ENCODE measurements at places on chromosomes 5 and 9.

DNA sequence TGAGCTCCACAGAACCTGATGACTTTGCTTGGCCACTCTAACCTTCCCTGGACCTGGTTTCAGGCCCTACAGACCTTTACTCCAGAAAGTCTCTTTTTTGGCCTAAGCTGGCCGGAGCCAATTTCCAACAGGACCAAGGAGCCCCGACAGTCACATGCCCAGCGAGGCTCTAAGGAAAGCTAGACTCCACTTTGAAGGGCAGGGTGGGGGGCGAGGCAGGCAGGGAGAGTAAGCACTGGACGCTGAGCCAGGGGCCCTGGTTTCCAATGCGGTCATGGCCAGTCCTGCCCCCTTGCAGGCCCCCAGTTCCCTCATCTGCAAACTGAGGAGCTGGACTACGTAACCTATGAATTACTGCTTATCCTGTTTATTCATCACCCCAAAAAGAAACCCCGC is 65.2 kb downstream of the ADAMTS2 start:
- DNase-seq = no peak

GRCh38 chr9:78396087-78396486 is 99.2 kb downstream of the PSAT1 start:
- no peak for DNase-seq

DNA sequence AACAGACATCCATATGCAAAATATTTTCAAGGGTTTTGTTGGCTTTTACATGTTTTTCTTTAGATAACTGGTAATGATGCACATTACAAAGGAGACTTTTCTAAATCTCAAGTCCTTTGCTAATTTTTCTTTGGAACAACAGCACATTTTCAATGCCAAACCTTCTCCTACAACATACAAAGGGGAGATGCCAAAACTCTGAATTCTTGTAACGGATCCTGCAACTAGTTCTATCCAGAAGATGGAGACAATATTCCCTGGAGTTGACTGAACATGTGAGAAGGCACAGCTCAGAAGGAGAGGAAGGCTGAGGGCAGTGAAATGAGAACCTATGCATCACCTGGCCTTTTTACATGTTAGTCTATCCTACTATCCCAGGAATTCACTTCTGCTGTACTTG is 21.0 kb downstream of the DNAJA1 start:
- DNase-seq = no peak

GRCh38 chr9:106775960-106776359 is 87.0 kb upstream of the ZNF462 start:
- no peak for DNase-seq

DNA sequence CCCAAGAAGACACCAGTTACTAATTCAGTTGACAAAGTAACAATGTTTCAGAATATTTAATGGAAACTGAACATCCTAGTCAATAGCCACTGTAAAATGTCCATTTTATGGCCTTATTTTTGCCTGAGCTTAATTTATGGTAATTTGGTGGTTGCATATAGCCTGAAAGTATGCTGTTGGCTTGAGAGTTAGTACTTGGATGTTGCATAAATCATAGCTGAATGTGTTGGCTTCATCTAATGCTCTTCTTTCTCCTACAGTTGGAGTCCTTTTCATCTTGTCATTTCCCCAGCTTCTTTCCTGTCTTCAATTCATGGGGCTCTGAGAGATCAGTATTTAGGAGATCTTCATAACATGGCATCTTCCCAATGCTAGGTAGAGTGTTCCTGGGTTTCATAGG is 164.6 kb downstream of the MAT2B start:
- no peak for DNase-seq

- no peak for DNase-seq
These were observed 42.3 kb downstream of the B4GALT1 start for GRCh38 chr9:33124751-33125381.

GRCh38 chr9:94642501-94642900 is 3.2 kb upstream of the FBP1 start:
- no peak for DNase-seq

GRCh38 chr9:72041775-72042194 is 18.6 kb downstream of the C9orf57 start:
- DNase-seq = no peak

DNA sequence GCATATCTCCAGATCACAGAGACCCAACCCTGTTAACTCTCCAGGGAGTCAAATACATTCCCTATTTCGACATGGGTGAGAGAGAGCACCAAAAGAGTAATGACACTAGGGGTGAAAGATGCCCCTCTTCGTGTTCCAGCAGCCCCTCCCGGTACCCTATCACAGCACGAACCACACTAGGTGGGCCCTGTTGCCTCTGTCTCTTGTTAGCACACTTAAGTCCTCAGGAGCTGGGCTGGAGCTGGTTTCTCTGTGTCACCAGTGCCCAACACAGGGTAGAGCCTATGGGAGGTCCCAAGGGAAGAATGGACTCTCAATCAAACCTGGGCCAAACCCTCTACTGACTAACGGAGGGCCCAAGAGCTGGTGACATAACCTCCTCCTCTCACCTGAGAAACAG is 1.2 kb downstream of the CDK20 start:
- no peak for DNase-seq

DNA sequence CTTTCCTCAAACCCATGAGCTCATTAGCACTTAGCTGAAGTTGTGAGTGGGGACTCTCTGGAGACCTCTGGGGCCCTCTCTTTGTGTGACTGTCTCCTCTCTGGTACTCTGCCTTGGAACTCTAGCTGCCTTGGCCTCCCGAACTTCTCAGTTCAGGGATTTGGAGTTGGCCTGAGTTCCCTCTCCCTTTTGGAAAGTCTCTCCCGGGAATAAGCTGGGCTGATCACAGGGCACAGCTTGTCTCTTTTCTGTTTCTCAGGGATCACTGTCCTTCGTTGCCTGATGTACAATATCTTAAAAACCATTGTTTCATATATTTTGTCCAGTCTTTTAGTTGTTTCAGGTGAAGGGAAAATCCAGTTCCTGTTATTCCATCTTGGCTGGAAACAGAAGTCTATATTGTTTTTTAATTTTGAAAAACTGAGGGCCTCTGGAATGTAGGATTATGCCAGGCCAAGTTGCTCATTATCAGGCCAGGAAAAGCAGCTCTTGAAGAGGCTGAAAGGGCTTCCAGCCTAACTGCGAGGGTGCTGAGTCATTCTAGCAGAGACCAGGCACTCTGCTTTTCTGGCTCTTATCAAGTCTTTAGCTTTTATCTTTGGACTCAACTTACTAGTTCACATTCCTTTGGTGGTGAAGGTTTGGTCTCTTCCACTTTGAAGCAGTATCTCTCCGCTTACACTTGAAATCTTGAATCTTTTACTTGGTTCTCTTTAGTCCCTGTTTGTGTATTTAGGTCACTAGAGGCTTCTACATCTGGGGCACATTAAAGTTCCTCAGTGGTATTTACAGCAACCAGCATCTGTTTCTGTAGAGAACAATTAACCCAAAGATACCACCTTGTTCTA is 8.4 kb upstream of the RGS3 start:
- DNase-seq = no peak

- DNase-seq = peak; percentile 27
These were observed 144.6 kb upstream of the MRPS30 start for GRCh38 chr5:44663991-44664710.

DNA sequence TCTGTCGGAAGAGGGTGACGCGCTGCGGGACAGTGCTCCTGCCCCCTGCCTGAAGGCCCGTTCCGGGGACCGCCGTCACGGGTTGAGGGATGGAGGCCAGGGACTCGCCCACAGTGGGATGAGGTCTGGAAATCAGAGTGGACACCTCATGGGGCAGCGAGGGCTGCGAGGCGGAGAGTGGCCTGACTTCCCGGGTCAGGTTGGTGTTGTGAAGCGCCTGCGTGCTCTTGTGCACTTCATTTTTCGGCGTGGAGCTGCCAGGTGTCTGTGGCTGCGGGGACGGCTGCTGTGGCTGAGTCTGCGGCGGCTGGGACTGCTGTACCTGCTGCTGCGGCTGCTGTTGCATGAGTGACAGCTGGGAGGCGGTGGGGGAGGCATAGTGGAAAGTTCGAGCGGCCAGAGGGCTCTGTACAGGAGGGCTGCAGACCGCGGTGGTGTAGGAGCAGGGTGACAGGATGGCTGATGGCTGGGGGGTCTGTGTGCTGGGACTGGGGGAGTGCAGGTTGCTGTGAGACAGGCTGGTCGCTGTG is 434.1 kb downstream of the HCN1 start:
- peak; percentile 50 for DNase-seq

DNA sequence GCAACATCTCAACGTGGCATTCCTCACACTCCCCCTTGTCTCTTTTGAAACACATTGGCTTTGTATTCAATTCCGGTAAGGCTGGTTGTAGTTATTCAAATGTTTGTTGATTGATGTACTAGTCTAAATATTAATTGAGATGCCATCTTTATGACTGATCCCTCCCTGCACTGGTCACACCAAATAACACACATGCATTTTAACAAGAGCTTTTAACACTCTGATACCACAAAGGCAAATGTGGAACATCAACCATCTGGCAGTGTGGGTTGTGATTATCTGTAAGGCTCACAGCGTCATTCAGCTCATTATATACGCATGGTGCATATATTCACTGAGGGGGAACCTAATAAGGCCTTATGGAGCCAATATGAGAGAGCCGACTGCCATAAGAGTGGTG is 305.0 kb downstream of the TENT4A start:
- no peak for DNase-seq

GRCh38 chr5:165272436-165272835 is 1767.0 kb downstream of the MAT2B start:
- DNase-seq = no peak
